ENCODE measurements at places on chromosomes 13 and 19.

DNA sequence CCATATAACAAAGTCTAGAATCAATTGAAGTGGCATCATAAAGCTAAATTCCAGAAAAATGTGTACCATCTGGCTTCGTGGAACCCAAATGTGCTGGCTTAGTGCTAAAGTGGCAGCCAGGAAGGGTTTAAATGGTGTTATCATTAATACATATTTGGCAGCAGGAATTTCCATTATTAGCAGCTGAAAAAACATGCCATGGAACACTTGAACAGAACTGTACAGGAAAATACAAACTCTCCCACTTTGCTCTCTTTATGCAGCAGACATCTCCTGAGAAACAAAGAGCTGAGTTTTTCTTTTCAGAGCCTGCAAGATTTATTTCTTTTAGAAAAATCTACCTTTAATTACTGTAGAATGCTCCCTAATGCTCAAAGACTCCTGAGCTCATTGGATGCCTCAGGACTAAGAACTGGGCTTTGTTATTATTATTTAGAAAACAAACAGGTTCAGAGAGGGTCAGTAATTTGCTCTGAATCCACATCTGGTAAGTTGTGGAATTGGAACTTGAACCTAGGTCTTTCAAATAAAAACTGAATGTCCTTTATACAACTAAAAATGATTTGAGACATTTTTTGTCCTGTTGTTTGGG, 179.0 kb downstream of the LACC1 start:
- no peak overlapping the region for H3K4me3 ChIP-seq
- no peaks in the 10 kb centered on the region for H3K36me3 ChIP-seq
- no peaks in the 10 kb centered on the region for H3K27me3 ChIP-seq
- no peak for DNase-seq
- H3K27ac ChIP-seq, result no peak overlapping the region

DNA sequence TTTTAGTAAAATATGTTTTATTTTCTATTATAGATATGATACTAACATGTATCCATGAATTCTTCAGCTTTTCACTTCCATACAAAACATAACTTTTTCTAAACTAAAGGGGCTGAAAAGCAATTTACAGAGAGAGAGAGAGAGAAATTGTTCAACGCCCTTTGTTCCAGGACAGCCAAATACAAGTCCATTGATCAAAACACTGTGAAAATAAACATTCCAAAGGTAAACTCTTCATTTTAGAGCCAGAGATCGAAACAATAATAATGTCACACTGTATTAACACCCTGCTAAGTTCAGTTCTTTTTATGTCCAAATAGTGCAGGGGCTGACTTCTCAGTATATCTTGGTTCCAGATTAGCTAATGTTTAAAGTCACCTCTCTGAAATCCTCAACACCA, 516.2 kb upstream of the ATXN8OS start:
- H3K4me1 ChIP-seq, result no peaks in the 10 kb centered on the region
- H3K36me3 ChIP-seq, result no peaks in the 10 kb centered on the region
- no peaks in the 10 kb centered on the region for H3K27me3 ChIP-seq
- no peak for DNase-seq
- no peak overlapping the region for H3K27ac ChIP-seq

- no peak overlapping the region for H3K27ac ChIP-seq
- no peaks in the 10 kb centered on the region for H3K4me1 ChIP-seq
- H3K27me3 ChIP-seq, result no peaks in the 10 kb centered on the region
- no peak for DNase-seq
Measured at GRCh38 chr13:51778392-51778791, 25.6 kb downstream of the DHRS12 start.

GRCh38 chr13:41578371-41578770, 121.0 kb downstream of the RGCC start:
- H3K4me3 ChIP-seq, result no peak overlapping the region
- H3K36me3 ChIP-seq, result no peaks in the 10 kb centered on the region
- peaks cover 9% of the 10 kb centered on the region for H3K4me1 ChIP-seq

DNA sequence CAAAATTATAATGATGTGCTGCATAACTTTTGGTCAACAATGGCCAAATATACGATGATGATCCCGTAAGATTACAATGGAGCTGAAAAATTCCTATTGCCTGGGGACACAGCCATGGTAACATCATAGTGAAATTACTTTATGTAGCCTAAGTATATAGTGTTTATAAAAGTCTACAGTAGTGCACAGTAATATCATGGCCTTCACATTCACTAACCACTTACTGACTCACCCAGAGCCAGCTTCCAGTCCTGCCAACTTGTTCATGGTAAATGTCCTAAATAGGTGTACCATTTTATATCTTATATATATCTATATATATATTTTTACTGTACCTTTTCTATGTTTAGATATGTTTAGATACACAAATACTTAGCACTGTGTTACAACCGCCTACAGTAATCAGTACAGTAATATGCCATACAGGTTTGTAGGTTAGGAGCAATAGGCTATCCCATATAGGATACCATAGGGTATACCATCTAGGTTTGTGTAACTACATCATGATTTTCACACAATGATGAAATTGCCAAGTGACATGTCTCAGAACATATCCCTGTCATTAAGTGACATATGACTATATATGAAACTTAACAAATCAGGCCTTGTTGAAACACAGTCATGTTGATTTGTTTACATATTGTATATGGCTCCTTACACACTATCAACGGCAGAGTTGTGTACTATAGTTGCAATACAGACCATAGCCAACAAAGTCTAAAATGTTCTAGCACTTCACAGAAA, 23.7 kb downstream of the DIS3 start:
- no peak overlapping the region for H3K27ac ChIP-seq
- H3K4me1 ChIP-seq, result no peaks in the 10 kb centered on the region
- H3K4me3 ChIP-seq, result no peak overlapping the region
- H3K27me3 ChIP-seq, result no peaks in the 10 kb centered on the region
- H3K36me3 ChIP-seq, result peaks cover 75% of the 10 kb centered on the region
- no peak for DNase-seq

- no peak overlapping the region for H3K4me3 ChIP-seq
- no peaks in the 10 kb centered on the region for H3K36me3 ChIP-seq
- peaks cover 39% of the 10 kb centered on the region for H3K27me3 ChIP-seq
- H3K27ac ChIP-seq, result no peak overlapping the region
- no peaks in the 10 kb centered on the region for H3K4me1 ChIP-seq
Measured at GRCh38 chr13:28488376-28489005, 6.4 kb downstream of the FLT1 start.

- no peaks in the 10 kb centered on the region for H3K36me3 ChIP-seq
- H3K4me3 ChIP-seq, result peak overlapping the region; percentile 31
- H3K4me1 ChIP-seq, result peaks cover 24% of the 10 kb centered on the region
- DNase-seq, result no peak
Measured at GRCh38 chr19:41354343-41354953, 726 bp upstream of the TGFB1 start.

- H3K36me3 ChIP-seq, result peaks cover 32% of the 10 kb centered on the region
- no peak overlapping the region for H3K27ac ChIP-seq
- no peaks in the 10 kb centered on the region for H3K4me1 ChIP-seq
- no peaks in the 10 kb centered on the region for H3K27me3 ChIP-seq
- H3K4me3 ChIP-seq, result no peak overlapping the region
Measured at GRCh38 chr13:36310417-36311108, 12.9 kb upstream of the CCDC169 start.

DNA sequence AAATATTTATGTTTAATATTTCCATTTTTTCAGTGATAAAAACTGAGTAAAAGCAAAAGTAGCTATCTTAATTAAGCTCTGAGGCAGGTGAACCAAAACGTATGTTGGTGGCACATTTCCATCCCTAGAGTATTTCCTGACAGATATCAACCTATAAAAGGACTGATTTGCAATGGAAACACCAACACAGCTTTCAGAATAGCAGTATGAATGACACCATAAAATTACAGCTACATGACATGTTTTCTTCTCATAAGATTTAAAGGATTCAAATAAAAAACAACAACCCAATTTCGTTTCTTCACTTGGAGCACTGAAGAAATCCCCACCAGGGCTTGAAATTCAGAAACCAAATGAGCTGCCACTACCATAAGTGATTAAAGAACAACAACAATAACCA, 194.4 kb downstream of the RFC3 start:
- H3K4me3 ChIP-seq, result no peak overlapping the region
- H3K4me1 ChIP-seq, result no peaks in the 10 kb centered on the region
- no peaks in the 10 kb centered on the region for H3K27me3 ChIP-seq

- no peaks in the 10 kb centered on the region for H3K27me3 ChIP-seq
- DNase-seq, result no peak
- H3K27ac ChIP-seq, result no peak overlapping the region
- H3K36me3 ChIP-seq, result no peaks in the 10 kb centered on the region
Measured at GRCh38 chr13:94216476-94216875, 263.0 kb downstream of the DCT start.

DNA sequence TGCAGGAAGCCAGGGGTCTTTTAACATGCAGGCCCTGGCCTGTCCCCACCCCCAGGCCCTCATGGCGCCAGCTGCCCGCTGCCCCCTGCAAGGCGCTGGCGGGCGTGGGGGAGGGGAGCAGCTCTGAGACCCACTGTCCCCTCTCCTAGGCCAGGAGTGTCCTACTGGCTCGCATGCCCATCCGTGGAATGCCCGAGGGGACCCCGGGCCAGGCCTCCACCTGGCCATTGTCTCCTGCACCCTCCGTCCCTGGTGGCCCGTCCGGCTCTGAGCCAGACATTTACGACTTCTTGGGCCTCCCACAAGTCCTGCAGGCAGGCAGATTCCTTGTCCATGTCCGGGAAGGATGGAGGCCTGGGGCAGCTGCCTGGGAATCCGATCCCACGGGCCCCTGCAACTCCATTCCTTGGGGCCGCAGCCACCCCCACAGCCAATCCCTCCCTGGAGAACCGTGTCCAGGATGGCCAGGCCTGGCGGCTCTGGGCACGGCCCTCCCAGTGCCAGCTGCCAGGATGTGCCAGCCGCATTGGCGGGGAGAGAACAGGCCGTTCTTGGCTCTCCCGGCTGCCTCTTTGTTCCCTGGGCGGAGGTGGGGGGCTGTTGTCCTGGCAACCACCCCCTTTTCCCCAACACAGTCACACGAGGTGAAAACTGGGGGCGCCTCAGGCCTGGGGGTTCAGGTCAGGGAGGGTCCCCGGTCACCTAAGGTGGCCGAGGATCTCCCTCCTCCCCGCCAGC, 10.5 kb upstream of the PLIN3 start:
- no peak for DNase-seq
- H3K4me3 ChIP-seq, result no peak overlapping the region
- peaks cover 2% of the 10 kb centered on the region for H3K4me1 ChIP-seq
- H3K27ac ChIP-seq, result no peak overlapping the region

- no peaks in the 10 kb centered on the region for H3K27me3 ChIP-seq
- peaks cover 67% of the 10 kb centered on the region for H3K36me3 ChIP-seq
- H3K27ac ChIP-seq, result no peak overlapping the region
- H3K4me3 ChIP-seq, result no peak overlapping the region
Measured at GRCh38 chr19:5667751-5668271, 12.5 kb downstream of the MICOS13 start.

DNA sequence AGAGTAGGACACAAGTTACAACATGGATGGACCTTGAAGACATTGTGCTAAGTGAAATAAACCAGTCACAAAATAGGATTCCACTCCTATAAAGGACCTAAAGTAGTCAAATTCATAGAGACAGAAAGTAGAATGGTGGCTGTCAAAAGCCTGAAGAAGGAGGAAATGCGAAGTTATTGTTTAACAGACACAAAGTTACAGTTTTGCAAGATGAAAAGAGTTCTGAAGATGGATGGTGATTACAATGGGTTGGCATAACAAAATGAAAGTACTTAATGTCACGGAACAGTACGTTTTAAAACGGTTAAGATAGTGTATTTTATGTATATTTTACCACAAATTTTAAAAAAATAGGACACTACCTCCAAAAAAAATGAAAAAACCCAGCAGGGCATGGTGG, 34.8 kb downstream of the FOXO1 start:
- no peak overlapping the region for H3K4me3 ChIP-seq
- H3K27ac ChIP-seq, result no peak overlapping the region
- no peaks in the 10 kb centered on the region for H3K4me1 ChIP-seq
- no peaks in the 10 kb centered on the region for H3K36me3 ChIP-seq
- H3K27me3 ChIP-seq, result no peaks in the 10 kb centered on the region

- no peaks in the 10 kb centered on the region for H3K27me3 ChIP-seq
- no peaks in the 10 kb centered on the region for H3K36me3 ChIP-seq
- no peaks in the 10 kb centered on the region for H3K4me1 ChIP-seq
- H3K27ac ChIP-seq, result no peak overlapping the region
Measured at GRCh38 chr13:25196971-25197370, 24.9 kb upstream of the AMER2 start.

DNA sequence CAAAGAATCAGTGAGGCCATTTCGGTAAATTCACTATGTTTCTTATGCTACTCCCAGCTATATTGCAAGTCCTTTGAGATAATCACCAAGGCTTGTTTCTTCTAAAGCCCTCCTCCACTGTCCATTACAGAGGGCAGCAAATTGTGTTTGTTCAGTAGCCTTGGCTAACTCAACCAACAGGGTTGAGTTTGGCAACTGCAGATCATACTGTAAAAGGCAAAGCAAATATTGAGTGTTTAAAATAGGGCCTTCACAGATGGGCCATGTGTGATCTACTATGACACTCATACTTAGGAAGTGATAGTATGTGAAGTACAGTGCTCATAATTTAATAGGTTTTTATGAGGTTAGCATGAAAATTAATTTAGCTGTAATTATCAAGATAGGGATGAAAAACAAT, 171.3 kb downstream of the DACH1 start:
- H3K4me1 ChIP-seq, result no peaks in the 10 kb centered on the region
- H3K4me3 ChIP-seq, result no peak overlapping the region
- H3K27ac ChIP-seq, result no peak overlapping the region
- DNase-seq, result no peak
- H3K36me3 ChIP-seq, result no peaks in the 10 kb centered on the region
- H3K27me3 ChIP-seq, result no peaks in the 10 kb centered on the region

GRCh38 chr13:60227158-60227557, 63.4 kb upstream of the DIAPH3 start:
- no peak overlapping the region for H3K27ac ChIP-seq
- no peaks in the 10 kb centered on the region for H3K27me3 ChIP-seq

- no peak overlapping the region for H3K4me3 ChIP-seq
- H3K27me3 ChIP-seq, result no peaks in the 10 kb centered on the region
- H3K36me3 ChIP-seq, result peaks cover 43% of the 10 kb centered on the region
- no peak for DNase-seq
- H3K27ac ChIP-seq, result no peak overlapping the region
Measured at GRCh38 chr19:56572589-56572988, 5.3 kb downstream of the ZNF470 start.

DNA sequence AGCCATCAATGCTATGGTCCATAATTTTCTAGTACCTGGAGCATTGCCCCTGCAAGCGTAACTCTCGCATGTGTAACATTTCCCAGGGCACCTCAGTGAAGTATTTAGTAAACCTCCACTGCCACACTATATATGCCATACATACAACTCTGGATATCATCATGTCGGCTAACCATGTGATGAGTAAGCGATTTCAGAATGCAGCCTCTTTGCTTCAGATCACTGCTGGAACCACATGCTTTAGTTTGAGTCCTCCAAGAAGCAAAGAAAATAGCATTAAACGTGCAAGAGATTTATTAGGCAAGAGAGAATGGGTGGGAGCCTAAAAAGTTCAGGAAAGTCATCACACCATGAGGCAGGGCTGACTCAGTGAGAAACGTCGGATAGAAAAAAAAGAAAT, 635.6 kb upstream of the SLITRK5 start:
- no peaks in the 10 kb centered on the region for H3K36me3 ChIP-seq
- no peaks in the 10 kb centered on the region for H3K4me1 ChIP-seq
- no peak overlapping the region for H3K27ac ChIP-seq

Data from large intestine (tissue), 12 donors.